ENCODE measurements at places on chromosomes 5 and 9.

- no peak for DNase-seq
Measured at GRCh38 chr9:92393686-92394085, 10.7 kb downstream of the OGN start.

GRCh38 chr5:168006456-168007130 lies 284.9 kb upstream of the WWC1 start:
- no peak for DNase-seq

- DNase-seq, result no peak
Measured at GRCh38 chr5:43415935-43416802, 4.0 kb upstream of the CCL28 start.

DNA sequence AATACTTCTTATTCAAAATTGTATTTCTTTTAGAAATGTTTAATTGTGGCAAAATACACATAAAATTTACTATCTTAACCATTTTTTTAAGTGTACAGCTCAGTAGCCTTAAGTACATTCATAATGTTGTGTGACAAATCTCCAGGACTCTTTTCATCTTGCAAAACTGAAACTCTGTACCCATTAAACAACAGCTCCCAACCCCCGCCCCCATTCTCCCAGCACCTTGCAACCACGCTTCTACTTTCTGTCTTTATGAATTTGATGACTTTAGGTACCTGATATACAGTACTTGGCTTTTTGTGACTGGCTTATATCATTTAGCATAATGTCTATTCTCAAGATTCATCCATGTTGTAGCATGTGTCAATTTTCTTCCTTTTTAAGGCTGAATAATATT lies 2.8 kb upstream of the IL5 start:
- no peak for DNase-seq

DNA sequence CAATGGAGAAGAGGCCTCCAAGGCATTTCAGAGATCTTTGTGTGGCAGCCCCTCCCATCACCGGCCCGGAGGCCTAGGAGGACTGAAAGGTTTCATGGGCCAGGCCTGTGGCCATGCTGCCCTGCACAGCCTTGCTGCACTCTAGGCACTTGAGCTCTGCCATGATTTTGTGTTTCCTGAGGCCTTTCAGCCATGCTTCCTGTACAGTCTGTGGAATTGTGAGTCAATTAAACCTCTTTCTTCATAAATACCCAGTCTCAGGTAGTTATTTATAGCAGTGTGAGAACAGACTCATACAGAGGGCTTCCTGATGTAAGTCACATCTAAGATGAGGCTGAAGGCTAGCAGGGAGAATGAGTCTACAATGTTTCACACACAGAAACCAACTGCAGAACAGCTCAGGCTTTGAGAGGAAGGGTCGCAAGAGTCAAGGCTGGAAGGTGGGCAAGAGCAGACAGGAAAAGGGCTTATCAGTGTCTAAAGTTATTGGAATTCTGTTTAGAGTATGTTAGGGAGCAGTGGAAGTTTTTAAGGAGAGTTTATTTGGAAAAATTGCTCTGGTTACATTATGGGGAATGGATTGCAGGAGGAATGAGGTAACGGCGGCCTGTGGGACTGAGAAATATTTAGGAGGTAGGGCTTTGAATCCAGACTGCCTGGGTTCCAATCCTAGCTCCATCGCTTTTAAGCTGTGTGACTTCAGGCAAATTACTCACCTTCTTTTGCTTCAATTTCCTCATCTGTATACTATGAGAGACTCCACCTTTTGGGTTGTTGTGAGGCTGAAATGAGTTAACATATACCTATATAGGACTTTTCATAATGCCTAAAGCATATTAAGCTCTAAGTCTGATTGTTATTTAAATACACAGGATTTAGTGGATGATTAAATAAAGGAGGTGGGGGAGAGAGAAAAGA lies 291.2 kb downstream of the CWC27 start:
- DNase-seq, result no peak

DNA sequence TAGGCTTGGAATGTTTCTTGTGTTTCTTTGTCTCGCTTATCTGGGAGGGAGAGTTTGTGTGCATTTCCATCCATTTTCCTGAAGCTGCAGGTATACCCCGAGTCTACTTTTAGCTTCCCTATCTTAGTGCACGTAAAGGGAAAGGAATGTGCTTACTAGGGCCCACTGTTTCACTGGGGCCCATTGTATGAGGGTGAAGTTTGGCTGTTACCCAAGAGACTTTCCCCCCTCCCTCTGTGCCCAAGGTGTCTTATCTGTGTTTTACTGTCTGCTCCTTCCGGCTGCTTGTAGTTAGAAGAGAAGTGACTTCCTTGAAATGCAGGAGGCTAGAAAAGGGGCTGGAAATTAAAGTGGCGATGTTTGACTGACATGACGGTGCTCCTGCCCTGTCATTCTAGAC lies 12.1 kb upstream of the BTNL3 start:
- no peak for DNase-seq

GRCh38 chr5:95284572-95285408 lies at the start of gene MCTP1:
TSS of gene MCTP1 (minus strand) at chr5:95285094.
- peak; percentile 89 for DNase-seq

GRCh38 chr5:103562453-103563157 lies at the start of gene NUDT12:
TSS of gene NUDT12 (minus strand) at chr5:103562789. CDS start at chr5:103560248, 2,541 bp downstream.
- DNase-seq, result peak; percentile 96

GRCh38 chr9:35269919-35270318 lies 108.1 kb downstream of the UNC13B start:
- no peak for DNase-seq

- DNase-seq, result no peak
Measured at GRCh38 chr5:13930541-13931171, 13.8 kb downstream of the DNAH5 start.

DNA sequence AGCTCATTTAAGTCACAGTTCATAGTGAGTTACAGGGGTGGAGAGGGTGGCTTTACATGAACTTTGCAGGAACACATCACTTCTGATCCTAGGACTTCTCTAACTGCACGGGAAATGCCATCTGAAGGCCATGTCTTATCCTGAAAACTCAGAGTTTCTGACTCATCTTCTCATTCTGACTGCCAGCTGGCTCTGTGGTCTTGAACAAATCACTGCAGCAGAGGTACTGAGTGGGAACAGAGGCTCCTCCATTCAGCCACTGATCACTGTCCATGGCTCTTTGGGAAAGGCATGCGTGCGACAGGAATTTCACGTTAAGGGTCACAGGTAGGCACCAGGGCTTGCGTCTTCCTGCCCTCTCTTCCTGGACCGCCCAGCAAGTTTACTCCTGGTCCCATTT lies 114.6 kb upstream of the LRRTM2 start:
- no peak for DNase-seq

DNA sequence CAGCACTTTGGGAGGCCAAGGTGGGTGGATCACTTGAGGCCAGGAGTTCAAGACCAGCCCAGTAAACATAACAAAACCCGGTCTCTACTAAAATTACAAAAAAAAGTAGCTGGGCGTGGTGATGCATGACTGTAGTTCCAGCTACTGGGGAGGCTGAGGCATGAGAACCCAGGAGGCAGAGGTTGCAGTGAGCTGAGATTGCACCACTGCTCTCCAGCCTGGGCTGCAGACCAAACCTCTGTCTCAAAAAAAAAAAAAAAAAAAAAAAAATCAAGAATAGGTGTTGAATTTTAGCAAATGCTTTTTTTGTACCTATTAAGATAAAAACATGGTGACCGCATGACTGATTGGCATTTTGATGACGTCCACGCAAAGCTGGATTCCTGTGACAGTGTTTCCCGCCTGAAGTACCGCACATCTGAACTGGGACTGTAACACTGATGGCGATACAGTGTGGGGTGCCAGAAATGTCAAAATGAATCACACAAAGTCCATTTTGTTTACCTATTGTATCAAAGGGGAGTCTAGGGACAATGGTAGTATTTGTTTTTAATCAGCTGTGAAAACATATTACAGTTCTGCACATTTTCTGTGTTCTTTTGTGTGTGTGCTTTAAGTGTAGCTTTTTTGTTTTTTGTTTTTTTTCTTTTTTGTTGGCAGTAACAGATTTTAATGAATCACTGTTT lies 23.2 kb upstream of the TBC1D9B start:
- no peak for DNase-seq

DNA sequence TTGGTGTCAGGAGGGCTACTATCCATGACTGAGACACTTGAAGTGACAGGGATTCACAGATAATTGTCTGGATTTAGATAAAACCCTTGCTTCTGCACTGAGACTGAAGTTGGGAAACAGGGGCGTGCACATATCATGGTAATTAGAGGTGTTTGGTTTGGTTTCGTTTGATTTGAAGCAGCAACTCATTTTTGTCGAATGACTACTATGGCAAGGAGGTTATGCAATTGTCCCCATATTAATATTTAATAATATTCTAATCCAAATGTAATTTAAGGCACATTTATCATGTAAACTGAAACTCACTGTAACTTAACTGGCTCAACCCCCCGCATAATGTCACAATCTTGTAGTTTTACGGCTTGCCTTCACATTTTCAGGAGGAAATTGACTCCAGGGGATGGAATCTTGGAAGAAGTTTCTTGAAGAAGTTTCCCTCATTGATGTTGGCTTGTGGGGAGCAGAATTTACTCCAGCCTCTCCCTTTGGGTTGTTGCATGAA lies 12.5 kb downstream of the ZNF366 start:
- no peak for DNase-seq

- peak; percentile 26 for DNase-seq
Measured at GRCh38 chr9:123495731-123496130, 139.7 kb downstream of the CRB2 start.

- no peak for DNase-seq
Measured at GRCh38 chr5:110288766-110289511, 437.5 kb downstream of the TMEM232 start.

- DNase-seq, result no peak
Measured at GRCh38 chr5:146781157-146781556, 97.4 kb downstream of the PPP2R2B start.

GRCh38 chr5:34486849-34487158 lies 169.3 kb upstream of the RAI14 start:
- no peak for DNase-seq

DNA sequence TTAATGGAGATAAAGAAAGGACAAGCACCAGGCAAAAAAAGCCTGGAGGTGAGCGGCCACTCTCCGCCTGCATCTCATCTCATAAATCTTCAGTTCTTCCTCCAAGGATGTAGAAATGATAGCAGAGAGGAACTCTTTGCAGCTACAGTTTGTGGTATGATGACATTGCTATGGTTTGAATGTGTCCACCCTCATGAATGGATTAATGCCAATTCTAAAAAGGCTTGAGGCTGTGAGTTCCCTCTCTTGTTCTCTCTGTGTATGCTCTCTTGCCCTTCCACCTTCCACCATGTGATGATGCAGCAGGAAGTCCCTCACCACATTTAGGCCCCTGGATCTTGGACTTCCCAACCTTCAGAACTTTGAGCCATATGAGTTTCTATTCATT lies 126.4 kb downstream of the SPOCK1 start:
- no peak for DNase-seq

GRCh38 chr5:176870110-176870591 lies 29.0 kb downstream of the HK3 start:
- peak; percentile 59 for DNase-seq

DNA sequence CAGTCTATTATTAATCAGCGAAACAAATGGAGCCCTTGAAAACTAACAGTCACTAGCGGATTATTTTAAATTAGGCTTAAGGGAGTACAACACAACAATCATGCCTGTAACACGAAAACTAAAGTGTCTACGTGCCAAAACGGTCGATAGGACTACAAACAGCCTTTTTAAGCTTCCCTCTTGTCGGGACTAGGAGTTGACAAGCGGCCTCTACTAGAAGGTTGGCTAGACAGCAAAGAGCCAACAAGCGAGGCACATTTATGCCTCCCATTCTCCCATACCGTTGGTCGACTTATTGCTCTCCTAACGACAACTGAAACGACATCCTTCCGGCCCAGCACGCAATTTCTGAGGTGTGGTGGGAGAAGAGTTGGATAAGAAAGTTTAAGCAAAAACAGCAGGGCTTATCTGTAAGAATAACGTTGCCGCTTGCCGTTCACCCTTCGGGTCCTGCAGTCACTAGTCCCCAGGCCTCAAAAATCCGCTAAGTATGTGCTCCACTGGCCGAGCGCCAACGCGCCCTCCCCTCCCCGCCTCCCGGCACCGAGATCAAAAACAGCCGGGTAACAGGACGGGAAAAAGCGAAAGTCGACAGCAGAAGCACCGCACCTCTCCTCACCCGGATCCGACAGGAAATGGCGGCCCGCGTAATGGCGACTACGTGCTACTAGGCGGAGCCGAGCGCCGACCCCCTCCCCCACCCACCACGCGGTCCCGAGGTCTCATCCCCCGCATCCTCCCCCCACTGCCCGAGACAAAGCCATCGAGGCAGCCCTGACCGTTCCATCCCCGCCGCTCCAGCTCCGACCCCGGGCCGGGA lies 813 bp downstream of the HNRNPK start:
- peak; percentile 83 for DNase-seq

DNA sequence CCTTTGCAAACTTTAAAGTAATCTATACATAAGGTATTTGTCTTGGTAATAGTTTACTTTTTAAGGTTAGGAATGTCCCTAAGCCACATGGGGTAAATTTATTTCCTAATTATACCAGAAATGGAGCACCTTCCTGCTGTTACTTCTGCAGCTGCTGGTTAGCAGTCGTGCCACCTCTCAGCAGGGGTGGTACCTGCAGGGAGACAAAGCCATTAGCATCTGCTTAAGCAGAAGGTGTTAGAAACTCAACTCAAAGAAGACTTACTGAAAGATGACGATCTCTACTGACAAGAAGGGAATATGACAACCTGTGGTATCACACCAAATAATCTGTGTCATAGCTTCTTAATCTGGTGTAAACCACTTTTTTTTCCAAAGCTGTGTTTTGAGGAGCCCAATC lies 173.7 kb downstream of the BRINP1 start:
- no peak for DNase-seq

DNA sequence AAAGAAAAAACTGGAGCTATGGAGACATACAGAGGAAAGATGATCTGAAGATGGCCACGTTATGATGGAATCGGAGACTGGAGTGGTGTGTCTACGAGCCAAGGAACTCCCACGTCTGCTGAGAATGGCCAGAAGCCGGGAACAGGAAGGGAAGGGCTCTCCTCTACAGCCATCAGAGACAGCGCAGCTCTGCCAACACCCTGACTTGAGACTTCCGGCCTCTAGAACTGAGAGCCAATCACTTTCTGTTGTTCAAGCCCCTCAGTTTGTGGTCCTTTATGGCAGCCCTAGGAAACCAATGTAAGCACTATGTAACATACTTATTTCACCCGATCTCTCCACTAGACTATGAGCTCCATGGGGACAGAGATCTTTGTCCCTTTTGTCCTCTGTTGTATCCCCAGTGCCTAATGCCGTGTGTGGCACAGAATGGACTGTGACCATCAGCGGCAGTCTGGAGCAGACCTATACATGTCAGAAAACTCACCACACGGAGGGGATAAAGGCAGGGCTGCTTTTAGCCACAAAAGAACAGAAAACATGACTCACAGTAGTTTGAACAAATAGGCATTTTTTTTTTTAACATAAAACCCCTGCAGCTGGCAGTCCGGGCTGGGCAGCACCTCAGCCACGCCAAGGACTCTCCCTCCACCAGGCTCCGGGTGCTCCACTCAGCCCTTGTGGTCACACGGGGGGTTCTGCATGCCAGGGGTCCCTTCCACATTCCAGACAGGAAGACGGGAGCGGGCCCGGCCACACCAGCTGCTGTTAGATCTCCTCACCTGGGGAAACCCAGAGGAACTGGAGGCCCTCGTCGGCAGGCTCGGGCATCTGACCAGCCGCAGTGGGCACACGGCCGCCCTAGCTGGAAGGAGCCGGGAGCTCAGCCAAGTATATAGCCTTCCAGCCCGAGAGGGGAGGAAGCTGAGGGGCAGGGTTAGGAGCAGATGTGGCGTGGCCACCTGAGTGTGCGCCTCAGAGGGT lies 16.1 kb upstream of the MXD3 start:
- DNase-seq, result no peak

Data from retina (tissue), 1 donor.